ENCODE measurements at places on chromosomes 6 and 20. TPM values are rescaled to one million over a fixed set of nuclear protein-coding genes. Genes with fewer than 3 reads are reported as not detected.

Gene POPDC3
- total RNA-seq, result not detected

Gene MYH7B
- 1.1 TPM for total RNA-seq

Gene DEFB115
- total RNA-seq, result not detected

Gene ADGRG6
- total RNA-seq, result 5.4 TPM

Gene PBOV1
- not detected for total RNA-seq

Gene CLVS2
- total RNA-seq, result not detected

Gene RBM24
- total RNA-seq, result 4.9 TPM

Gene BACH2
- 8.0 TPM for total RNA-seq

Gene WFDC2
- total RNA-seq, result 18.9 TPM

All from ovary (tissue), 10 donors.